ELR (cell line): ENCODE measurements at places on chromosomes 2 and 18.

- DNase-seq: no peak
Measured at GRCh38 chr2:240790370-240791220, 29.4 kb downstream of the KIF1A start.

DNA sequence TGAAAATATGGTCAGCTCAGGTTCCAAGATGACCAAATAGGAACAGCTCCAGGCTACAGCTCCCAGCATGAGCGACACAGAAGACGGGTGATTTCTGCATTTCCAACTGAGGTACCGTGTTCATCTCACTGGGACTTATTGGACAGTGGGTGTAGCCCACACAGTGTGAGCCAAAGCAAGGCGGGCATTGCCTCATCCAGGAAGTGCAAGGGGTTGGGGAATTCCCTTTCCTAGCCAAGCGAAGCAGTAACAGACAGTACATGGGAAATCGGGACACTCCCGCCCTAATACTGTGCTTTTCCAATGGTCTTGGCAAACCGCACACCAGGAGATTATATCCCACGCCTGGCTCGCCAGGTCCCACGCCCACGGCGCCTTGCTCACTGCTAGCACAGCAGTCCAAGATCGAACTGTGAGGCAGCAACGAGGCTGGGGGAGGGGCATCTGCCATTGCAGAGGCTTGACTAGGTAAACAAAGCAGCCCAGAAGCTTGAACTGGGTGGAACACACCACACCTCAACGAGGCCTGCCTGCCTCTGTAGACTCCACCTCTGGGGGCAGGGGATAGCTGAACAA is 57.5 kb downstream of the WDPCP start:
- DNase-seq: no peak

DNA sequence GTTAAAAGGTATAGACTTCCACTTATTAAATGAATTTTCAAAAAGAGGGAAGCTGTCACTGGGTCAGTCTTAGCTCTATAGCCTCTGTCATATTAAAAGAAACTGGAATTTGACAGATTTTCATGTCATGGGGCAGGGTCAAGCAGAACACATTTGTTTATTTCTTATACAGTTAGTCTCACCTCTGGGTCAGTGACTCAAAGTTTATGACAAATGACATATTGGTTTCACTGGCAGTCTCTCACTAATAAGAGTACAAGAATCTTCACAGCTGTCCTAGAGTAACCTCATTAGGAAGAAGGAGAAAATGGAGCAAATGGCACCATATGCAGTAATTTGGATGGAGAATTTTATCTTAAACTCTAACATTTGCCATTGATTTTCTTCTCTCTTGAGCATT is 63.2 kb downstream of the MBD2 start:
- DNase-seq: peak; percentile 36

GRCh38 chr18:48790869-48791635 is 159.7 kb downstream of the SMAD7 start:
- DNase-seq: no peak
